ENCODE measurements at places on chromosomes 12 and 14. TPM values are rescaled to one million over a fixed set of nuclear protein-coding genes. Genes with fewer than 3 reads are reported as not detected.

Gene TPH2
- total RNA-seq, result not detected

Gene SLC6A13
- 1.0 TPM for total RNA-seq

Gene ACACB
- 1.9 TPM for total RNA-seq

Gene ADAMTS20
- not detected for total RNA-seq

Gene SERPINA6
- 0.35 TPM for total RNA-seq

Gene OR4Q2
- total RNA-seq, result not detected

Gene SYCP3
- total RNA-seq, result 0.15 TPM

Gene SNX6
- total RNA-seq, result 377 TPM

Gene ZDHHC22
- total RNA-seq, result not detected

Gene NUAK1
- total RNA-seq, result 10.8 TPM

Gene NANOG
- total RNA-seq, result not detected
